Right kidney (tissue), 9 donors: ENCODE measurements at places on chromosomes 7 and 10.

GRCh38 chr10:297567-297966 is 162.3 kb downstream of the ZMYND11 start:
- no peak for DNase-seq

DNA sequence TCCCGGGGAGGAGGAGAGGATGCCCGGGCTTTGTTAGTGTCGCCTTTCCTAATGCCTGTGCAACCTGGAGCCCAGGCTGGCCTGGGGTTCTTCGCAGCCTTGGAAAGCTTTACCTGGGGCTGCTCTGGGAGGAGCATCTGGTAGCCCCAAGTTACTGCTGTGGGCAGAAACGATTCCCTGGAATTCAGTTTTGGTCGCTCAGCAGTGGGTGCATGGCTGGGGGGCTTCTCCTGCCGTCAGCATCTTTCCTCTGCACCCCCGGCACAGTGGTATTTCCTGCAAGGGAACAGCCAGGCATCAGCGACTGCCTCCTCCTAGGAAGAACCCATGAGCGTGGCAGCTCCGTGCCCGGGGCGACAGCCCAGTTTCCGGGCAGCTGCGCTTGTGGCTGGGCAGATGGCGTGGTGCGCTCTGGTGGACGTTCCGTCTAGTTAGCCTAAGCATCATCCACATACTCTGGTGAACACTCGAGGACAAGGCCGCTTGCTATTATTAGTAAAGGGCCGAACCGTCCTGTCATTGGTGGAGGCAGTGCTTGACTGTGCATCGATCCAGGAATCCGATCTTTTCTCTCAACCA is 107.0 kb upstream of the BTBD16 start:
- peak; percentile 84 for DNase-seq

GRCh38 chr7:142585425-142585824 is 163.8 kb upstream of the PRSS1 start:
- no peak for DNase-seq

DNA sequence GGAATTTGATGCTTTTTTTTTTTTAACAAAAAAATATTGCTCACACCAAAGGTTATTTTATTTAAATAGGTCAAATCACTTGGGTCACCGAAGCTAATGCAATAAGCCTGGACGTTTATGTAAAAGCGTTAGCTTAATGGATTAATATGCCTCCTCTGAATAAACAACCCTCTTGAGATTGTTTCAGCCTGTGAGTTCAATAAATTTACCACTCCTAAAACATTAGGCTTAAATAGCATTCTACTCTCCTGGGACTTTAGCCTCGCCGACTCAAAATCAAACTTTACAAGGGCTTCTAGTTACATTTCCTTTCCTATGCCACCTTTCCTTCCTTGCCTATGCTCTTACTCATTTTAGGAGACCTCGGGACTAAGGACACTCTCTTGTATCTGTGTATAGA is 79.3 kb downstream of the DNAJB9 start:
- DNase-seq, result no peak

- DNase-seq, result no peak
Observed at GRCh38 chr7:81080553-81080952, 161.7 kb upstream of the SEMA3C start.

DNA sequence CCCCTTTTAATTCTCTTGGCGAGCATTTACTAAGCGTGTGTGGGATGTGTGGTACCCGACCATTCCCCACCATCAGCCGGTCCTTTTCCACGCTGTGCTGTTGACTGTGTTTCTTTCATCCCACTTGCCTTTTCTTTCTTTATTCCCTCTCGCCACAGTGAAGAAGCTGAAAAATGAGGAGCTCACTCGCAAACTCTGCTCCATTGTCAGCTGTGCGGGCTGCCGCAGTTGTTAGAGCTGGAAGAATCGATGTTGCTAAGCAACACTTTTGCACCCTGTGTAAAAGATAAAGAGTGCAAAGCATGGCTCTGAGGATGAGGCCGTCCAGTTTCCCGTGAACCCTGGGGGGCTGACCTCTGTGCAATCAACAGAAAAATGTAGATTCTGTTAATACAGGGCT is 203.1 kb upstream of the NEBL start:
- DNase-seq, result no peak

GRCh38 chr10:106815427-106816043 is 349.0 kb downstream of the SORCS1 start:
- DNase-seq, result no peak

- DNase-seq, result no peak
Observed at GRCh38 chr10:65275296-65275695, 1650.5 kb upstream of the LRRTM3 start.

- no peak for DNase-seq
Observed at GRCh38 chr10:60293581-60294175, 96.0 kb downstream of the ANK3 start.

DNA sequence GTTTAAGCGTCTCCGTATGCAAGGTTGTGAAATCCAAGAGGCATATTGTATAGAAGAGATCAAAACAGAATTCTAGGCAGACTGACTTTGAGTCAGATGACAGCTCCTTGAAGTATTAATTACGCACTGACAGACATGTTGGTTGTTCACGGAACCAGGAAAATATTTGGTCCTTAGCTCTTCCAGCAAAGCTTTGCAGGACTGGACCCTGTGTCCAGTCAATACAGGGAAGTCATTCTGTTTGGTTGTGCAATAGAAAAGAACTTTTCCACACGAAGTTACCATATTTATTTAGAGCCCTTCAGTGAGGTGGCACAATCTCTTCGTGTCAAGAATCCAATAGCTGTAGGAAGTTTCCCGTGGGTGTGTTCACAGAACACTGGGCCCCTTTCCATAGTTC is 205.3 kb downstream of the ARHGAP21 start:
- DNase-seq, result no peak

- no peak for DNase-seq
Observed at GRCh38 chr10:34641147-34641912, 173.8 kb downstream of the PARD3 start.

- peak; percentile 40 for DNase-seq
Observed at GRCh38 chr7:98613601-98614425, 3.3 kb upstream of the NPTX2 start.

- DNase-seq, result peak; percentile 32
Observed at GRCh38 chr7:128389618-128390329, 20.0 kb downstream of the IMPDH1 start.

DNA sequence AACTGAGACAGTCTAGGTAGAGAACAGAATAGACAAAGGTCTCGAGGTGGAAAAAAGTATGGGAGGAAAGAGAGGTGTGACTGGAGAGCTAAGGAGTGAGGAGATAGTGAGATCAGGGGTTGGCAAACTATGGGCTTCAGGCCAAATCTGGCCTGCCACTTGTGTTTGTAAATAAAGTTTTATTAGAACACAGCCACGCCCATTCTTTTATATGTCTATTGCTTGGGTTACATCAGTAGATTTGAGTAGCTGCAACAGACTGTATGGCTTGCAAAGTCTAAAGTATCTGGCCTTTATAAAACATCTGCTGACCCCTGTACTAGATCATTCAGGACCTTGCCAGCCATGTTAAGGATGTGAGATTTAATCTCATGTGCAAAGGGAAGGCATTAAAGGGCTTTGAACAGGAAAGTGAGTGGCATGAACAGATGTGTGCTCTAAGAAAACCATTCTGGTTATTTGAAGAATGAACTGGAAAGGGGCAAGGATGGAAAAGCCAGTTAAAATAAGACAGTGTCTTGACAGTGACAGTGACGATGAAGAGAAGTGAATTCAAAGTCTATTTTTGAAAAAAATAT is 240.3 kb downstream of the RNLS start:
- no peak for DNase-seq

DNA sequence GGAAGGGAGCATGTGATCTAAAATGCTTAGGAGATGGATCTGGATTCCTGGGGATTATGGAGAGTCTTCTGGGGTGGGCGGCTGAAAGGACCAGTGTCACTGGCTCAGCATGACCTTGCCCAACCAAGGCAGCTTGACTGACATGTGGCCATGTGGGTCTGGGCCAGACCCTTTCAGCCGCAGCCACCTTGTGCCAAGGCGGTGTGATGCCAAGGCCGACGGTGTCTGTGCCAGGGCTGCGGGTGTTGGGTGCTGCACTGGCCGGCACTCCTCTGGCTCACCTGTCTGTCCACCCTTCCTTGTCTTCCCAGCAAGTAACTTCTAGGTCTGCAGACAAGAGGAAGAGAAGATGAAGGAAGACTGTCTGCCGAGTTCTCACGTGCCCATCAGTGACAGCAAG is 8.8 kb downstream of the DEPP1 start:
- DNase-seq, result no peak

GRCh38 chr10:86953747-86954680 is 3.4 kb downstream of the MMRN2 start:
- no peak for DNase-seq

DNA sequence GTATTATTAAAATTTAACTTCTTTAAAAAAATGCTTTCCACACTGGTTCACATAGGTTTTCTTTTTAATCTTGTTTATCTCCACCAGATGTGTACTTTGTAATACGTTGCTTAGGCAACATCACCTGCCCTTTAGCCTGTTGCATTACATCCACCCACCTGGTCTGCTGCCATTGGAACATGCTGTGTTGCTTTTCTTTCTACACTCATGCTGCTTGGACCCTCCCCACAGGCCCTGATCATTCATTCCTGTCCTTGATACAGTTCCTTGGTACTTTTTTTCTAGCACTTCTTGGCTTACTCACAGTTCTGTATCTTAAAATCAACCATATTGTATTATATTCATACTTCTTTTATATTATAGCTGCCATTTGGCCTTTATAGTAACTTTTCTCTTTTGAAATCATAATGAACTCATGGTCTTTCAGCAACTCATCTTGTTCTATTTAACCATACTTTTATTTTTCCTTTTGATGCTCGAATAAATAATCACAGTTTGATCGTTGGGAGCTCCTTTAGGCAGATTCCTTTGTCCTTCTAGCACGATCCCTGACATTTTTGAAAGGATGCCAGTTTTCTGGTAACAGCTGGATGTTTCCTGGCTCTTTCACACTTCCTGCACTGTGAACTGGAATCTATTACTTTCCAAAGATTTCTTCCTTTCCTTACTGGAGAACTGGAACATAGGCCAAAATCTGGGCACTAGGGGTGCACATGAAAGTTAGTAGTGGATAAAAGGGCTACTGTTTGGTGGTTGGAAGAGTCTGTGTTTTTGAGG is 125.1 kb downstream of the CDK14 start:
- DNase-seq, result no peak

GRCh38 chr10:6204341-6205191 is 1.8 kb downstream of the PFKFB3 start:
- DNase-seq, result peak; percentile 64

DNA sequence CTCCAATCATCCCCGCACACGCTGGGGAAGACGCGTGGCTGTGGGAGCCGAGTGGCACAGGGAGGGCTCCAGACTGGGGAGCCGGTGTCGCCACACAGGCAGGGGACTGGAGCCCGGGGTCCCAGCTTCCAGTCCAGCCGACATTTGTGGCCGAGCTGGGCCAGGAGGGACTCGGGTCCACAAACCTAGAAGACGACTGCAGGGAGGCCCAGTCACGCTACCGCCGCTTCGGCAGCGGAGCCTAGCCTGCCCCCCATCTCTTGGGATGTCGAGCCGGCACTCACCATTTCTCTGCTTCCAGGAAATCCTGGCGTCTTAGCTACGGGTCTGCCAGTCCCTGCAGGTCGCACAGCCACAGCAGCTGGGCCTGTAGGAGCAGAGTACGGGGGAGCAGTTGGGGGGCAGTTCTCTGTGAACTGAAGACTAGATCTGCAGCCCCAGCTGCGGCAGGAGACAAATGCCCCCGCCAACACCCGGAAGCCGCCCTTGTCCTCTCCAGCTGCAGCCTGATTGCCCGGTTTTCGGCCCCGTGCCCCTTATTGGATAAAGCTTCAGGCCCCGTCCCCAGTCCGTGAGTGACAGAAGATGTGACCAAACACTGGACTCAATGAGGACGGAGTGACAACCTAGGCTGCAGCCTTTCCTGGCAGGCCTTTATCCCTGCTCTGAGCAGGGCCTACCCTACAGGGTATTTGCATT is 270.7 kb downstream of the ZNF33B start:
- DNase-seq, result peak; percentile 48

DNA sequence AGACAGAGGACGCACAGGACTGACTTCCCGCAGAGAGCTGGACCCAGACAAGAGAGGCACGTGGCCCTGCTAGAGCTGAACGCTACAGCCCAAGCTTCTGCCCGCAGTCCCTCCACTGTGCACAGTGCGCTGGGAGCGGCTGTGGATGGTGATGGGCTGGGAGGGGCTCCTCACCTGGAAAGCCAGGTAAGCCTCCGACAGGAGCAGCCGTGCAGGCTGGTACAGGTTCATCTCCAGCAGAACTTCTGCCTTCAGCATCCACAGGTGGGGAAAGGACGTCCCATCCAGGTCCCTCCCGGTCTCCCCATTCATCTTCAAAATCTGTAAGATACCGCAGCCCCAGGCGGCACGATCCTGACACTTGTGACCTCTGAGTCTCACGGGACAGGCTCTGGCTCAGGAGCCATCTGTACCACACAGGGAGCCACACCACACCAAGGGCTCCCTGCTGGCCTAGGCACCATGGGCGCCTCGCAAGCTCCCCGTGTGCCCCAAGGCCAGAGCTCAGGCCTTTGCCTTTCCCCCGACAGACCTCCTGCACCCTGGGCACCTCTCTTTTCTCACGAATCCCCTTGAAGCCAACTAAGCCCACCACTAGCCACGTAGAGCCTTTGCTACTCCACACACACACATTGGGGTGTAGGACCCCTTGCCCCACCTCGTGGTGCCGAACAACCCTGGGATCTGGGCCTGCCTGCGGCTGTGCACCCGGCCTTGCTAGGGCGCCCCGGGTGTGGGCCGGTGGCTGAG is 76.3 kb downstream of the CFAP46 start:
- no peak for DNase-seq

GRCh38 chr7:69078997-69079769 is 519.1 kb upstream of the AUTS2 start:
- DNase-seq, result no peak

DNA sequence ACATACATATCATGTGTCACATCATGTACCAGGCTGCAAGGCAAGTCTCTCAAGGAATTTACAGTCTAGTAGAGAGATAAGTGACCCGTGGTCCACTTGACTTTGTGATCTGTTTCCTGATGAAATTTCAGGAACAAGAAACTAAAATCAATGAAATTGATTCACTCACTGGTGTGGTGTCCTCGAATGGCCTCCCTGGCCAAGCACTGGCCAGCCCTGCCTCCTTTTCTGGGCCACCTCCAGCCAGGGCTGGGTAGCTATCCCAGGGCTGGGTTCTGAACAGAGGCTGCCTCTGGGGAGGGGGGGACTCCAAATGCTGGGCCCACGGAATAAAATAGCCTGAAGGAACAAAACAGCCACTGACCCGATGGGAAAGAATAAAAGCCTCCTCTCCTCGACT is 182.2 kb downstream of the HERPUD2 start:
- no peak for DNase-seq

GRCh38 chr10:130740166-130740565 is 571.4 kb downstream of the TCERG1L start:
- no peak for DNase-seq

- peak; percentile 80 for DNase-seq
Observed at GRCh38 chr10:133379152-133379800, at the start of gene PAOX. TSS of gene PAOX (plus strand) at chr10:133379262. CDS start at chr10:133379317, 55 bp downstream.
